D341Med (cell line): ENCODE measurements at places on chromosomes 13 and 19.

DNA sequence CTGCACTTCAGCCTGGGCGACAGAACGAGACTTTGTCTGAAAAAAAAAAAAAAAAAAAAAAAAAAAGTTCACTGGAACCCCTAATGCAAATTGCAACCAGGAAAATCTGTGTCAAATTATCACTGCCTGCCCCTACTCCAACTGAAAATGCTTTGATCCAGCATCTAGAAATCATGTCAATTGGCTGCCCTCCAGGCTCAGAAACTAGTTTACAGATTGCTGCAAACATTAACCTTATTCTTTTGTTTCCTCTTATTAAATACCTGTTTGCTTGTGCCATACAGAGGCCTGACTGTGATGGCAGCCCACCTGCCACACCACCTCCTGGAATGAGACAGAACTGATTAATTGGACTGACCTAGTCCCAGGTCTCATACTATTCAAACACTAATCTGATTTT lies 18.6 kb upstream of the AKT2 start:
- DNase-seq: no peak

- DNase-seq: peak; percentile 70
These were observed 127.9 kb downstream of the DLEU7 start for GRCh38 chr13:50715402-50716146.

DNA sequence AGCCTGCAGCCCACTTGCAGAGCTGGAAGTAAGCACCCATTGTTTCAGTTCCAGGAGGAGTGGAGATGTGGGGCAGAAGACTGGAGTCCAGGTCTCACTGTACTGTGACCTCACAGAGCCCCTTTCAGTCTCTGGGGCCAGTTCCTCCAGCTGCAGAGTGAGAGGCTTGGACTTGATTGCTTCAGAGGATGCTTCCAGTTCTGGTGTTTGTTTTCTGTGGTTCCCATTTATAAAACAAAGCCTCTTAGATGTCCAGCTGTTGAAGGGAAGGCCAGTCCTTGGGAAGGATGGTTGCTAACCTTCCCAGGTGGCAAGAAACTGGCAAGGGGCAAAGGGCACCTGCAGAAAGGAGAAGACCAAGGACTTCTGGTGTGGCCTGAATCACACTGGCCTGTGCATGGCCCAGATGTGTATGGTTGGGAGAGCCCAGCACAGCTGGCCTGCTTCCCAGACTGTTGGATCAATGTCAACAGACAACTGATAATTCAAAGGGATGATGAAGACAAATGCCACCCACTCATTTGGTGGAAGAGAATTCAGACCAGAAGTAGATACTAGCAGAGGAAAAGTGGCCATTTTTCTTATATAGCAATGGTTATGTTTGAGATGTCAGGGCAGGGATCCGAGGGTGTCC lies 218.5 kb downstream of the ZNF536 start:
- no peak for DNase-seq

DNA sequence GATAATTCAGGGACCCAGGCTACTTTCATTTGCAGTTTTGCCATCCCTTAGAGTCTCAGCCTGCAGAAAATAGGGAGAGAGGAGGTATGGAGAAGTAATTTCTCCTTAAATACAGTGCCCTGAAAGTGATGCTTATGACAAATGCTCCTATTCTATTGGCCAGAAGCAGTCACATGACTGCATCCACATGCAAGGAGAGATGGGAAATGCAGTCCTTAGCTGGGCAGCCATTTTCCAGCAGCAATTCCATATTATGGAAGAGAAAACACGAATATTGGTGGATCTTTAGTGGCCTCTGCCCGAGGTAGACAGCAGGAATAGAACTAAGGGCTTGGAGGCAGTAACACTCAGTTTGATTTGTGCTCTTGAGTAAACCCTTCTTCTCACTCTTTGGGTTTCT lies 39.4 kb downstream of the VAV1 start:
- peak; percentile 71 for DNase-seq
